Esophagus mucosa (tissue), 1 donor: ENCODE measurements at places on chromosomes 1 and 21. TPM values are rescaled to one million over a fixed set of nuclear protein-coding genes. Genes with fewer than 3 reads are reported as not detected.
A peak's percentile ranks its signal among the peaks of the same experiment; 100 is the strongest.

The ATP5IF1 gene
- total RNA-seq = 119 TPM

The TGFB2 gene
- 0.44 TPM for total RNA-seq

DNA sequence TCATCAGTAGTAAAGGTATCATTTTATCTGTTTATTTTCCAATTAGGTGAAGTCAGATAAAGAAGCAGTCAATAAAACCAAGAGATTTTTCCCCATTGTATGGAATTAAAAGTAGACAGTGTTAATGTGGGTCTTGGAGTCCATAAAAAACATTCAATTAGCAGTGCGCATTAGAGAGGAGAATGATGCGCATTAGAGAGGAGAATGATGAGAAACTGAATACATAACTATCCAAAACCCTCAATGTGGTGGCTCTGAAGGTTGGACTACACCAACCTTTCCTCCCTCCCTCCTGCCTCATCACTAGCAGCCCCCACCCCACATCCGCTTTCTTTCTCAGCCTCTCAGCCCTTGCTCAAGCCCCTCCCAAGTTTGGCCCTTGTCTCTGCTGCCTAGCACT, 99.5 kb downstream of the DAB1 start:
- ATAC-seq = no peak

DNA sequence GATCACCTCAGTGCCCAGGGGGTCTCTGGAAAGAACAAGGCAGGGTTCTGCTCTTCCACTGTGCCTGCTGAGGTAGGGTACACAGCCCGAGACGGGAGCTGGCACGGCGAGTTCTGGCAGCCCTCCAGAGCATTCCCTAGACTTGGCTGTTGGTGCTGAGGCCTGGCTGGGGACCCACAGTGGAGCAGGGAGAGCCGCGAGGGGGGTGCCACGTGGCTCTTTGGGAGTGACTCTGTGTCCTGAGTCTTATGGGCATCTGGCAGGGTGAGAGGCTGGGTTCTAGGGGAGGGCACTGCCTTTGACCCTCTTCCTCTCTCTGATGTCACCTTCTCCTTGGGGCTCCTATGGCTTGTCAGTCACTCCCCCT, 336.4 kb downstream of the CAMTA1 start:
- no peak for ATAC-seq

DNA sequence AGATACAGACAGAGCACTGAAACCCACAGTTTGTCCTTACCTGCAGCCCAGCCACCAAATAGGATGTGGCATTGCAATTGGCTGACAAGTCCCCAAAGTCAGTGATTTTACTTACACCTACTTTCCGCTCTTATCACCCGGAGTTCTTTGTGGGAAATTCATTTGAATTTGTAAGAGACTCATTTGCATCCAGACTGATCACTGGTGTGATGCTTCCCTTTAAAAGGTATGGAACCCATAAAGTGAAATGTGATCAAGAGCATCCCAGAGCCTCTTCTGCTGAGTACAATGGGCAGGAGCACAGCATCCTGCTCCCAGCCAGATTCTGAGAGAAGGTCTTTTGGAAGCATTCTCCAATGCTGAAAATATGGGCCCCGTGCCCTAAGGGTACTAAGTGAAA, 161.4 kb downstream of the DAB1 start:
- no peak for ATAC-seq

DNA sequence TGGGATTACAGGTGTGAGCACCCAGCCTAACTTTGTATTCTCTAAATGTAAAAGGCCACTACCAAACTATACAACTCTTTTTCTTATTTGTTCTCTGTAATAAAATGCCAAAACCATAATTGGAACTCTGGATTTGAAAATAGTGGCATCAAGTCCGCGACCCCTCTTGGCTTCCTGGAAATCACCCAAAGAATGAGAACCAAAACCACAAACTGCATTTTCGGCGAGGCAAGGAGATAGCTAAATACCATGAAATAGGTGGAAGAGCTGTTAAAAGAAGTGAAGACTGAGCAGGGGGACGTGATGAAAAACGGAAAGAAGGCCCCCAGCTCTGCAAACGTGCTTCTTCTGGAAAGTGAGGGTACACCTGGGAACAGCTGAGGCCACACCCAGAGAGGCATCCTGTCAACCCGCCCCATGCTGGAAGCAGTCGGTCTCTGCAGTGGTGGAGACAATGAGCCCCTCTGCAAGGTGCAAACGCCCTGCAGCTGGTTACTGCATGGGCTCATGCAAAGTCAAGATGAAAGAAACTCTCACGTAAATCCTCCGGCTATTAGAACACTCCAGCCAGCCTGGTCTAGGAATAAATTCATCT, 22.5 kb downstream of the VPS26C start:
- no peak for ATAC-seq

- no peak for ATAC-seq
These were observed 139.4 kb upstream of the BARHL2 start for GRCh38 chr1:90856463-90857007.

DNA sequence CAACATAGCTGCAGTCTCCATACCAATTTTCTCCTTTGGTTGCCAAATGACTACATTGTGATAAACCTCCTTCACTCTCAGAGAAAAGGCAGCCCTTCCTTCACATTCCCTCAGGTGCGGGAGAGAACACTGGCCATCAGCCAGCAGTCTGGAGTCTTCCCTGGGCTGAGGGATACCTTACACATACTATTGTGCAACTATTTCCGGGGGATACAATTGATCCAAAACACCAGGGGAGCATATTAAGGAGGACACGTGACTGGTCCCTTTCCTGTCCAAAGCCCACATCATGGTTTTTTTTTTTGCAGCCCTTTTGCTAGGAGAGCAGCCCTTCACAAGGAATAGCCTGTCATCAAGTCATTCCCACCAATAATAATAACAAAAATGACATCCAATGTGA, 172.1 kb upstream of the ZRANB2 start:
- no peak for ATAC-seq

DNA sequence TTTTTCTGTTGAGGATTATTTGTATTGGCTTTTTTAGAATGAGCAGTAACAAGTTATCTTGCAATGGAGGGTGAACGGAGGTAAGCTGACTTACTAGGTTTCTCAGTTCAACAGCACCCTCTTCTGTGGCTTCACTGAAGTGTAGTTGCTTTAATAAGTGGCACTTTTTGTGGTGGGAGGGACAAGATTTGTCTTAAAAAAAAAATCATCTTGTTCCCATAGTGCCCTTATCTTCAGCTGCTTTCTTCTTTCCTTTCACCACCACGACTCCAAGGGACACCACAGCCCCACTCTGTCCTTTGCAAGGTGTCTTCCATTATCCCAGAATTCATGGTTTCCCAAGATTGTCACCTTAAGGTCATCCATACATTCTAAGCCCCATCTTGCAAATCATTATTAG, 92.9 kb downstream of the PIGK start:
- ATAC-seq = no peak

- peak; percentile 78 for ATAC-seq
These were observed 66.3 kb downstream of the CD58 start for GRCh38 chr1:116504308-116505156.

- ATAC-seq = no peak
These were observed 58.0 kb downstream of the PGM1 start for GRCh38 chr1:63651161-63651701.

DNA sequence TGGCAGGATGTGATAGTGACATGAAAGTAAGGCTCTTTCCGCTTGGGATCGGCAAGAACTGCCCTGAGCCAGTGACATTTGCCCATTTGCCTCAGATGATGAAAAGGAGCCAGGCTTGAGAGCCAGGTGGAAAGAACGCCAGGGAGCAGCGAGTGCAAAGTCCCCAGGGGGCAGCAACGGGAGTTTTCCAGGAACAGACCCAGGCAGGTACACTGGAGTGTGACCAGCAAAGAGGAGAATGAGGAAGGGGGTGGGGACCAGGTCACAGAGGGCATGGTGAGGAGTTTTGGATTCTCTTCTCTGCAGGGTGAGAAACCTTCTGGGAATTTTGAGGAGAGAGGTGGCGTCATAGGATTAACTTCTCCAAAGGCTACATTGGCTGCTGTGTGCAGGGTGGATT, 10.8 kb upstream of the ETS2 start:
- ATAC-seq = peak; percentile 4

DNA sequence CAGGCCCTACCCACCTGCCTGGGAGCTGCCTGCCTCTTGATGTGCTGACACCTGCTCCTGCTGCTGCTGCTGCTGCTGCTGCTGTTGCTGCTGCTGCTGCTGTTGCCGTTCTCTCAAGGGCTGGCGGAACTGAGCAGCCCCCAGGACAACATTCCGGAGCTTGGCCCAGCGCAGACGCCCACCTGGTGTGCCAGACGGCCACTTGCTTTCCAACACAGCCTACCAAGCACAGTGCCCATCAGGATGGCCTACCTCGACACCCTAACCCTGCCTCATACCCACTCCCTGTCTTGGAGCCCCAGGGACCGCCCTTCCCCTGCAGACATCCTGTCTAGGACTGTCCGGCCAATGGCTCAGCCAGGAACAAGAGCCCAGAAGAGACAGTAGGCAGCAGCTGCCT, 11.8 kb downstream of the DENND4B start:
- no peak for ATAC-seq
